Small intestine (tissue), 16 donors: ENCODE measurements at places on chromosomes 2 and 18. TPM values are rescaled to one million over a fixed set of nuclear protein-coding genes. Genes with fewer than 3 reads are reported as not detected.

- H3K27ac ChIP-seq = no peak overlapping the region
- H3K36me3 ChIP-seq = no peaks in the 10 kb centered on the region
- H3K4me1 ChIP-seq = no peaks in the 10 kb centered on the region
- peaks cover 5% of the 10 kb centered on the region for H3K27me3 ChIP-seq
- H3K4me3 ChIP-seq = no peak overlapping the region
- peak; percentile 86 for DNase-seq
Measured at GRCh38 chr2:36785179-36785795, 88.8 kb downstream of the VIT start.

- no peaks in the 10 kb centered on the region for H3K27me3 ChIP-seq
- peak; percentile 80 for DNase-seq
- H3K4me3 ChIP-seq = peak overlapping the region; percentile 29
- no peaks in the 10 kb centered on the region for H3K4me1 ChIP-seq
- no peaks in the 10 kb centered on the region for H3K36me3 ChIP-seq
Measured at GRCh38 chr18:22559414-22560274, 141.9 kb upstream of the CTAGE1 start.

- H3K27me3 ChIP-seq = no peaks in the 10 kb centered on the region
- no peaks in the 10 kb centered on the region for H3K36me3 ChIP-seq
- no peak overlapping the region for H3K27ac ChIP-seq
- H3K4me1 ChIP-seq = no peaks in the 10 kb centered on the region
- DNase-seq = no peak
Measured at GRCh38 chr18:34280000-34280399, 55.3 kb upstream of the NOL4 start.

The PSMA8 gene
- not detected for polyA plus RNA-seq
